ENCODE measurements at places on chromosomes 7 and 10. TPM values are rescaled to one million over a fixed set of nuclear protein-coding genes. Genes with fewer than 3 reads are reported as not detected.

DNA sequence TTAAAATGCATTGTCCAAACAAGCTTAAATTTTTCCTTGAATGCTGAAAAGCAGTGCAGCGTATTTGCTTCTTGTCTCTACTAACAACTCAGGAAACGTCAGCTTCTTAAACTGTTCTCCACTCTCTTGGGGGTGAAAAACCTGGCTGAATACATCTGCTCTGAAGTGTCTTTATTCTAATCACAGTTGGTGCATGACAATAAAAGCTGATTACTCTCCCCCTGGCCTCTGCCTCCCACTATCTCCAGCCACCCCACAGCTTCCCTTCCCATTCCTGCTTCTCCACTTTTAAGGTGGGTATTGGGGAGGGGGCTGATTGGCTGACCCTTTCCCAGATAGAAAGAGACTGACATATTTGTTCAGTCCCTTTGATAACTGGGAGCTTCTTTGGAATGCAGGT is 456.0 kb downstream of the SORCS1 start:
- no peak for DNase-seq

GRCh38 chr10:11874568-11875493 is 51.7 kb downstream of the PROSER2 start:
- no peak for DNase-seq

DNA sequence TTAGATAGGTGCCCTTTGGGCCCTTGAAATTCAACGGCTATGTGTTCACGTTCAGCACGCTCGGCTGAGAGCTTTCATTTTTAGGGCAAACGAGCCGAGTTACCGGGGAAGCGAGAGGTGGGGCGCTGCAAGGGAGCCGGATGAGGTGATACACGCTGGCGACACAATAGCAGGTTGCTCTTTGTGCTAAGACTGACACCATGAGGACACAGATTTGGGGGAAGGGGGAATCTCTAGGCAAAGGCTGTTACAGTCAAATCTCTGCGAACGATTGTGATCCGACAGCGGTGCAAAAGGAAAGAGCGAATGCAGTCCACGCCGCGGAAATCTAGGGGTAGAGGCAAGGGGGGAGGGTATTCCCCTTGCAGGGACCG is 667 bp downstream of the KLLN start:
- no peak for DNase-seq

DNA sequence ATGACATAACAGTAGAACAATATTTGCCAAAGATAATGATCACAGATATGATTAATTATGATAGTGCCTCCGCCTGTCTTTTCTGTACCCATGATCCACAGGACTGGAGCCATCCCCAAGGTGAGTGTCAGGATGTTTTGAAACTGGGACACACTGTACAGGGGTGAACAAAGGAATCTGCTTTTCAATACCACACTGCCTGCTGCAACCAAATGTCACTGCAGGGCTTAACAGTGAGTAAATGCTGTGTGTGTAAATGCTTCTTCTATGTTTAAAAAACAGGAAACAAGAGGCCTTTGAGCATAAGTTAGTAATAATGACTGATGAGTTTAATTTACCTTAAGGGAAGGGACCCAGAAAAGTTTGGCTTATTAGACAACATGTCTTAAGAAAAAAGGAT is 65.2 kb downstream of the HBP1 start:
- no peak for DNase-seq

- DNase-seq: no peak
These were observed 33.1 kb upstream of the GALNT11 start for GRCh38 chr7:151992375-151992774.

DNA sequence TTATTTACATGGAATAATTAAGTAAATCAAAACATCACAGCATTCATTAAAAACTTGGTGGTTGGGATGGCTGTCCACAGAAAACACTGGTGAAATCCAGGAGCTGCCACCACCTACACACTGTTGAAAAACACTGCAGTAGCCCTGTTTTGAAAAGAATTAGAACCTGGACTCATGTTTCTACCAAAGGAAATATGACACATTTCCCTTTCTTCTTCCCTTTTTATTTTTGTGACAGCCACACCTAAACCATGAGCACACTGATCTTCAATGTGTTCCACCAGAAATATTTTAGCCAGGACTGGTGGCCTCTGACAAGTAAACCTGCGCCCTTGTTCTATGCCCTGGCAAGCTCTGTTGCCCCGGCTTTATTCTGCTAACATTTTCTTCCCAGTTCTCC is 3.3 kb downstream of the TMEM140 start:
- no peak for DNase-seq

DNA sequence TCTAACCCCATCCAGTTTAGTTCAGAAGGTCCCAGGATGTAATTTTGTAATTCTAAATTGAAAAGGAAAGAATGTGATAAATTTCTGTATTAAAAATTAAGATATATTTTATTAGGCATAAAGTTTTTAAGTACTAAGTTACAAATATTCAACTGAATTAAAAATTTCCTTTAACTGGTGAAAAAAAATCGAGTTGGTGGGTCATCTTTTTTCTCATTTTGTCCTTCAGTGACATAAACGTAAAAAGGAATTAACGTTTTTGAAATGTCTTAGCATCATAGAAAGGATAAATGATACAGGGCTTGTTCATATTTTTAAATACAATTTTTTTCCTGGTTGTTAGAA is 88.5 kb downstream of the BTRC start:
- no peak for DNase-seq

AP5Z1 gene
- polyA plus RNA-seq: 11.9 TPM

DNA sequence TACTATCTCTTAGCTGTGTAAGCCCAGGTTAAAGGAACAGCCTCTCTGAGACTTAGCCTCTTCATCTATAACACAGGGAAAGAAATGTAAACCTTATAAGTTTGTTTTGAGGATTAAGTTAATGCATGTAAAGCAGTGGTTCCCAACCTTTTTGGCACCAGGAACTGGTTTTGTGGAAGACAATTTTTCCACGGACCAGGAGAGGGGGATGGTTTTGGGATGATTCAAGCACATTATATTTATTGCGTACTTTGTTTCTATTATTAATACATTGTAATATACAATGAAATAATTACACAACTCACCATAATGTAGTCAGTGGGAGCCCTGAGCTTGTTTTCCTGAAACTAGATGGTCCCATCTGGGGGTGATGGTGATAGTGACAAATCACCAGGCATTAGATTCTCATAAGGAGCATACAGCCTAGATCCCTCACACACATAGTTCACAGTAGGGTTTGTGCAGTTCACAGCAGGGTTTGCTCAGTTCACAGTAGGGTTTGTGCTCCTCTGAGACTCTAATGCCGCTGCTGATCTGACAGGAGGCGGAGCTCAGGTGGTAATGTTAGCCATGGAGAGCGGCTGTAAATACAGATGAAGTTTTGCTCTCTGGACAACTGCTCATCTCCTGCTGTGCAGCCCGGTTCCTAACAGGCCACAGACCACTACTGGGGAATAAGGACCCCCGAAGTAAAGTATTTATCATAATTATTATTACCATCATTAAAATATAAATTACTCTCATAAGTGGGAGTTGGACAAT is 41.3 kb upstream of the ANK3 start:
- no peak for DNase-seq

LMOD2 gene
- polyA plus RNA-seq: not detected

DNA sequence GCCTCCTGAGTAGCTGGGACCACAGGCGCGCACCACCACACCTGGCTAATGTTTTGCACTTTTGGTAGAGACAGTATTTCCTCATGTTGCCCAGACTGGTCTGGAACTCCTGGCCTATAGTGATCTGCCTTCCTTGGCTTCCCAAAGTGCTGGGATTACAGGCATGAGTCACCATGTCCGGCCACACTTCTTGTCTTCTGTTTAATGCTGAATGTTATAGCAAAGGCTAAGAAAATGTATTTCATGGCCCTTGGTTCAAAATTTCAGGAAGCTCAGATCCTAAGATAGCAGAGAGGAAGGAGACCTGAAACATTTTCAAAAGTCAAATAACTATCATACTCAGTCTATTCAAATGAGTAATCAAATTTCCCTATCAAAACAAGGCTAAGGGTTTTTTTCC is 229.6 kb downstream of the BAMBI start:
- DNase-seq: no peak

DNA sequence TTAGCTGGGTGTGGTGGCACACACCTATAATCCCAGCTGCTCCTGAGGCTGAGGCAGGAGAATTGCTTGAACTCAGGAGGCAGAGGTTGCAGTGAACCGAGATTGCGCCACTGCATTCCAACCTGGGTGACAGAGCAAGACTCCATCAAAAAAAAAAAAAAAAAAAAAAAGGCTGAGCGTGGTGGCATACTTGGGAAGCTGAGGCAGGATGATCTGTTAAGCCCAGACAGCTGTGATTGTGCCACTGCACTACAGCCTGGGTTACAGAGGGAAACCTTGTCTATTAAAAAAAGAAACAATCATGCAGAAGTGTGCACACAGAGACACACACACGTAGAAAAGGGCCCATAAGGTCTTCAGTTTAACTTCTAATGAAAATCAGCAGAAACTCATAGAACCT is 150.6 kb downstream of the TPST1 start:
- no peak for DNase-seq

DNA sequence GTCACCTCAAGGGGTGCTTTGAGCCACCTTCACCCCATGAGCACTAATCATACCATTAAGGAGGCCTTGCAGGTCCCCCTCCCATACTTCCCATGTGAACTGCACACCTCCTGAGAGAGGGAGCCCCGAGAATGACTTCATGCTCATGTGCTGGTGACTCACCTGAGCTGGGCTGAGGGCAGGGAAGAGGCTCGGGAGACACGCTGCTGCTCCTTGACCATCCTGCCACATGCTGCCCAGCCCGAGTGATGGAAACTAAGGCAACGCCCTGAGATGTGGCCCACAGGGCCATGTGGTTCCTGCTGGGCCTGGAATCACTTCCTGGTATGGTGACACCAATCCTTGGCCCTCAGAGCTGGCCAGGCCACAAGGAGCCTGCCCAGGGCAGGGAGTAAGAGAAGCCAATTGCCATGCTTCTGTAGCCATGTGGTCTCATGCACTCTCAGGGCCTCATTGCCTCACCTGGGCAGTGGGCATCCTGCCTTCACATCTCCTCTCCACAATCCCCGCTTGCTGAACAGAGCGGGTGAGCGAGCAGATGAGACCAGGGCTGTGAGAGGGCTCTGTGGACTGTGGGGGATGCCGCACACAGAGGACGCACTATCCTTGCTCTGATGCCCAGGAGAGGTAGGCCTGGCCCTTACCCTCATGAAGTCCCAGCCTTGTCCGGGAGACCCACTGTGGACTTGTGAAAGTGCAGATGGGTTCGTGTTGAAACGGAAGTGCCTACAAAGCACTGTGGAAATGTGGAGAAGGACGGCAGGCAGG is 18.3 kb upstream of the PPIF start:
- no peak for DNase-seq

GRCh38 chr10:124953421-124953820 is 11.5 kb downstream of the ZRANB1 start:
- no peak for DNase-seq

- no peak for DNase-seq
These were observed 21.8 kb downstream of the BBIP1 start for GRCh38 chr10:110897184-110897583.

GRCh38 chr10:71589617-71590551 is 129.7 kb downstream of the C10orf105 start:
- no peak for DNase-seq

GRCh38 chr7:145644426-145645134 is 472.0 kb upstream of the CNTNAP2 start:
- no peak for DNase-seq

RASA4B gene
- polyA plus RNA-seq: 0.49 TPM

- DNase-seq: no peak
These were observed 94.2 kb downstream of the ARL5B start for GRCh38 chr10:18753312-18753895.

DNA sequence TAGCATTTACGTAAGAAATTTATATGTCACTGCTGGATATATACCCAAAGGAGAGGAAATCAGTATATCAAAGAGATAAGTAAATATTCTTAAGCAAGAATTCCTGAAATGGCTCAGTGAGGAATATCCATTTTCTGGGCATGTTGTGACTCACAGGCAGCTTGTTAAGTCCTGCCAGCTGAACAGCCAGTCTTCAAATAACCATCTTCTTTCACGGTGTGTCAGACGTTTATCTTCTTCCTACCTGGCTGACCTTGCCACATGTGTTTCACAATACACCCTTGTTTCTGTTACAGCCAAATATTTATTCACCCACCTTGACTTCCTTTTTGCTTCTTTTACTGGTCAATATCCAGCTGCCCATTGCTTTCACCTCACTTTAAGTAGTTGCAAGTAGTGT is 648.1 kb downstream of the ANKRD7 start:
- DNase-seq: peak; percentile 41

- DNase-seq: peak; percentile 96
These were observed 43.6 kb downstream of the THNSL1 start for GRCh38 chr10:25059990-25060389.

DNA sequence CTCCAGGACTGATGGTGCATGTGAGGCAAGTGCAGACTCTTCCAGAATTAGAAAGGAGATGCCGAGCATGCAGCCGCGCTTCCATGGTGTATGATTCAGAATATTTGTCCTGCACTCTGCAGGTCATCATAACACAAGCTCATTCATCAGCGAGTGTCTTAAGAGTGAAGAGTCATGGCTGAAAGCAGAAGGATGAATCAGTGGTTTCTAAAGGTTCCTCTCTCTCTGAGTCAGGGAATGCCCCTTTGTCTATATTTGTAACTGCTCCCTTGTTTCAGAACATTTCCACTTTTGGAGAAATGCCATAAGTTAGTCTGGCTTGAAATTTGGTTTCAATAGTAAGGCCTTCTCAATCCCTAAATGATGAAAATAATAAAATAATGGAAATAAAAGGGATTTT is 52.3 kb downstream of the HECW1 start:
- peak; percentile 88 for DNase-seq

PDSS1 gene
- 36.6 TPM for polyA plus RNA-seq

- DNase-seq: no peak
These were observed 378.6 kb downstream of the REEP3 start for GRCh38 chr10:63899673-63900300.

GRCh38 chr7:3427957-3428356 is 126.9 kb downstream of the SDK1 start:
- DNase-seq: no peak

DNA sequence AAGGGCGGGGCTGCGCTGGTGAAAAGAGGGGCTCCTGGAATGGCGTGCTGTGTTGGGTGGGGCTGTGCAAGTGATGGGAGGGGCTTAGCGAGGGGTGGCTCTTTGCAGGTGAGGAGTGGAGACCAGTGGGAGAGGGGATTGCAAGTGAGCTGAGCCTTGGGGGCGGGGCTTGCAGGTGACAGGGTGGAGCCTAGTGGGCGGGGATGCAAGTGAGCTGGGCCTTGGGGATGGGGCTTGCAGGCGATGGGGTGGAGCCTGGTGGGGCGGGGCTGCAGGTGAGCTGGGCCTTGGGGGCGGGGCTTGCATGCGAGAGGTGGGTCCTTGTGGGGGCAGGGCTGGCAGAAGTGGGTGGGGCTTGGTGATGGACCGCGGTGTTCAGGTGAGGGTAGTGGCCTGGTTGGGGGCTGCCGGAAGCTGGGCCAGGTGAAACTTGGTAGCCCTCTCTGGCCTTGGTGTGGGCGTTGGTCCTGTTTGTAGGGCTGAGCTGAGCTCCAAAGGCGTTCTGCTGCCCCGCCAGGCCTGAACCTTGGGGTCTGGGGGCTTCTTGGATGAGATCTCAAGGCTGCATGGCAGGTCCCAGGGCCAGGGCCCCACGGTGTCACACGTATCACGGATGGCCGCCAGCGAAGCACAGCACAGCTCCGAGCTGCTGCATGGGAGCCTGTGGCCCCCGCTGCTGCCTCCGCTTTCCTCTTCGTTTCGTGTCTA is 743 bp upstream of the PITRM1 start:
- peak; percentile 99 for DNase-seq

CACNB2 gene
- polyA plus RNA-seq: 0.15 TPM
